ENCODE measurements at places on chromosomes 3 and 15. TPM values are rescaled to one million over a fixed set of nuclear protein-coding genes. Genes with fewer than 3 reads are reported as not detected.

GRCh38 chr15:100349696-100350433 is 8.1 kb upstream of the ADAMTS17 start:
- peak; percentile 91 for DNase-seq

- DNase-seq: no peak
Measured at GRCh38 chr3:108416111-108416869, 94.1 kb downstream of the MYH15 start.

GRCh38 chr15:67189326-67190051 is 65.0 kb downstream of the AAGAB start:
- DNase-seq: peak; percentile 31

DNA sequence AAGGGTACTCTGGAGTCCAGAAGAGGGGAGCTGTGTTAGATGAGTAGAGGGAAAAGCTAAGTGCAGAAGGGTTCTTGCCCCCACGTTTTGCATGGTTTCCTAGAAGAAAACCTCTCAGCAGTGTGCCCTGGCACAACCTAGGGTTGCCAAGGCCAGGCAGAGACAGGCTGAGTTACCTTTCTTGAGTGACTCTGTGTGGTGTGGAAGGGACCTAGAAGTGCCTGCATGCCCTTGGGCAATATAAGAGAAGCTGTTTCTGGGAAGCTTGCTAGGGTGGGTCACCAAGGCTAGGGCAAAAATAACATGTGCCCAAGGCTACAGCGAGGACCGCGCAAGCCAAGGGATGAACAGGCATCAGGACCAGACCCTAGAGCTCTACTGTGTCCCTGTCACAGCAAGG is 3.4 kb upstream of the SAMD7 start:
- no peak for DNase-seq

- no peak for DNase-seq
Measured at GRCh38 chr3:72070005-72070404, 285.1 kb upstream of the PROK2 start.

The KCNMB2 gene
- total RNA-seq: 0.81 TPM

The CCR8 gene
- not detected for total RNA-seq

The EAF2 gene
- total RNA-seq: 6.8 TPM

The TEX9 gene
- total RNA-seq: 48.0 TPM
